DMS153 (cell line): ENCODE measurements at places on chromosomes 5 and 9.
A peak's percentile ranks its signal among the peaks of the same experiment; 100 is the strongest.

DNA sequence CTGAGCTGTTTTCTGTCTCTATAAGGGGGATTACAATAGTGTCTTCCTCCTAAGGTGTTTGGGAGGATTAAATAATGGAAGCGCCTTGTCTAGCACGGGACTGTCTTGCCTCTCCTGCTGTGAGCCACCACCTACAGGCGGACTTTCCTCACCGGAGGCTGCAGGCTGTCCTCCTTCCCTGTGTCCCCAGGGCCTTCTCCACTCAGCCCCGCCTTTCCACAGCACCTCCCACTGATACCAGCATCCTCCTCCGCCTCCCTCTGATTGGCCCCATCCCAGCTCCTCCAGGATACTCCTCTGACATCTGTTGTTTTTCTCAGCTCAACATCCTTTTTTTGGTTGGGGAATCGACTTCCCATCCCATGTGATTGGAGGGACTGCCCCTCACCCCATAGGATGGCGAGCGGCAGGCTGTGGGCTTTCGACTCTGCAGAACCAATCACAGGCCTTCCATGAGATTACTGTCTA is 851 bp upstream of the ZDHHC12 start:
- DNase-seq: peak; percentile 82

DNA sequence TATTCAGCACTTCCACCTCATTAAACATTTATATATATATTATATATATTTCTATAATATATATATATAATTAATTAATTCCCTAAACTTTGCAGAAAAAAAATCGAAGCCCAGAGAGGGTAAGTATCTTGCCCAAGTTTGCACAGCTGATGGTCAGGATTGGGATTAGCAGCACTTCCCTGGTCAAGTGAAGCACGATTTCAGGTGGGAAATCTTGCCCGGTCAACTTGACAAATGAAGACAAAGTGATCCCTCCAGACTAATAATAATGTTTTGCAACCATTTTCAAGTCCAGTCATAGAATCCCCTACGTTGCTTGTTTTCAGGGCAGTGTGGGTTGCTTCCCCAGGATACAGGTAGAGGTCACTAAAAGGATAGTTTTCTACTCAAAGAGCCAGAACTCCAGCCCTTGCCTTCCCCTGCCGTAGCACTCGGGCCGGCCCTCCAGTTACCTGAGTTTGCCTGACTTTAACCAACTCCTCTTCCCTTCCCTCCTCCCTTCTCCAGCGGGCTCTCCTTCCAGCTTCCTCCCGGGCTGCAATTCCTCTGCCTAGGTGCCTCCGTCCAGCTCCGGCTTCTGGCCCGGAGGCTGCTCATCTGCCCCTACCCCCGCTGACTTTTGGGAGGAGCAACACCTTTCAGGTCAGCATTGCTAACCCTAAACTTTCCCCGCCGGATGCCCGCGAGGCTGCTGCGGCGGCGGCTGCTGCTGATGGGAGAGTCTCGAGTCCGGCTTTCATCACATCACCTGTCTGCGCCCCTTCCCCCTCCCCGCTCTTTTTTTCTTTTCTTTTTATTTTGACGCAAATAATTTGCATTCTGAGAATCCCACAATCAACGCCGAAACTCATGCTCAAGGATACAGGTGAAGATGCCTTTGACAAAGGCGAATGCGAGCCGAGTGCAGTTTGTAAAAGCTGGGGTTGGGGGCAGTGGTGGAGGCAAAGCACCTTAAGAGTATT is 930 bp downstream of the PRLR start:
- no peak for DNase-seq

GRCh38 chr9:14211564-14211963 is 102.4 kb downstream of the NFIB start:
- DNase-seq: no peak

GRCh38 chr5:68376935-68377334 is 161.4 kb downstream of the PIK3R1 start:
- DNase-seq: no peak

DNA sequence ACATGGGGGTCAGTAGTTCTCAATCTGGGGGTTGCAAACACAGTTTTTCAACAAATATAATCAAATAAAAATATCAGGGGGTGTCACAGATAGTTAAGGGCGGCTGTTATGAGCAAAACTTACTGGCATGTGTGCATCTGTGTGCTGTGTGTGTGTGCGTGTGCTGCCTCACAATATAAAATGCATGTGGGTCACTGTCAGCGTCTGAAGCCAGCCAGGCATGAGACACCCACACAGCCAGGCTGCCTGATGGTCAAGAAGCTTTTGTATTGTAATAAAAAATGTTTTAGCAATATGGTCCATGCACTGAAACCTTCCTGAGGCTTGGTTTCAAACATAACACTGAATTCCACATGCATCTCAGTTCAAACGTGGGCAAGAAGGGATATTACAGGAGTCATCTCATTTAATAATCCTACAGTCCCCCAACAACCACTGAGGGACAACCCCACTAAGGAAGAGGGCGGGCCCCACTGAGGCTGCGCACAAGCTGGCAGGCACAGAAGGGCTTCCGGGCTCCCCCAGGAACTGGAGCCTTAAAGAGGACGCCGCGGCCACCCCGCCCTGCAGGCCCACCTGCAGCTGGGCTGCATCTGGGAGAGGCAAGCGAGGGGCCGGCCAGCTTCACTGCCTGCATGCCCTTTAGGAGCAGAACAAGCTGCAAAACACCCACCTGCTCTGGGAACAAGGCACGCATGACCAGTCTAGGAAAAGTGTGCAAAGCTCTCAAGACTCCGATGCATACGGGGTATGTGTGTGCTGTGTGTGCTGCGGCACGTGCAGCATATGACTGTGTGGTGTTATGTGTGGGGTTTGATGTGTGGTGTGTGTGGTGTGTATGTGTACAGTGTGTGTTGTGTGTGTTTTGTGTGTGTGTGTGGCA is 14.1 kb downstream of the SEMA4D start:
- DNase-seq: no peak
